ENCODE measurements at places on chromosomes 4 and X.

DNA sequence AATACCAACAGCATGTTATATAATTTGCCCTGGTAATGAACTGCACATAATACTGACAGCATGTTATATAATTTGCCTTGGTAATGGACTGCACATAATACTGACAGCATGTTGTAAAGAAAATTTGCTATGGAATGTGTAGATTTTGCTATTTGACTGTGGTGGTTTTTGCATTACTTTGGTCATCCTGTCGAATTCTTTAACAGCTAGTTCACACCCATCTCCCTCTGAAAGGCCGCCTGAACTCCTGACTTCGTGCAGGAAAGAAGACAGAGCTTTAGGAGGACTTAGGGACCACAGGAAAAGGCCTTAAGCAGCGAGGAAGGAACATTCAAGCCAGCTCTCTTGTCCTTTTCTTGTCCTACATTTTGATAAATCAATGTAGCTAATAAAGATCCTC lies 45.2 kb upstream of the DCLK2 start:
- DNase-seq: no peak

GRCh38 chr4:128354205-128354821 lies 66.7 kb upstream of the PGRMC2 start:
- no peak for DNase-seq

- DNase-seq: no peak
These were observed 92.8 kb upstream of the RAPGEF2 start for GRCh38 chr4:159010100-159010499.

- DNase-seq: no peak
These were observed 31.4 kb downstream of the GC start for GRCh38 chr4:71752383-71753042.

DNA sequence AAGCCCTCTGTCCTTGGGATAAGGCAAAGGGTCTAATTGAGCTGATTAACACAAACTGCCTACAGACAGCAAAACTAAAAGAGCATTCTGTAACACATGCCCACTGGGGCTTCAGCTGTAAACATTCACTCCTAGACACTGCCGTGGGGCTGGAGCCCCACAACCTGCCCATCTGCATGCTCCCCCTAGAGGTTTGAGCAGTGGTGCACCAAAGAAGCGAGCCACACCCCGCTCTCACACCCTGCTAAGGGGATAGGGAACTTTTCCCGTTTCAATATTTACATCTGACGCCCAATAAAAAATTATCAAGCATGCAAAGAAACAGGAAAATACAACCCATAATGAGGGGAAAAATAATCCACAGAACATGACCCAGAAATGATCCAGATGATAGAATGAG lies 46.9 kb upstream of the HSD17B10 start:
- DNase-seq: no peak

- no peak for DNase-seq
These were observed 14.3 kb downstream of the TAF9B start for GRCh38 chrX:78125148-78125547.

Data from CD14-positive monocyte (primary cell).